ENCODE measurements at places on chromosomes 11 and 22. TPM values are rescaled to one million over a fixed set of nuclear protein-coding genes. Genes with fewer than 3 reads are reported as not detected.

- no peak for DNase-seq
These were observed 37.3 kb upstream of the TECTA start for GRCh38 chr11:121063728-121064127.

- no peak for DNase-seq
These were observed 148.5 kb upstream of the SESN3 start for GRCh38 chr11:95379479-95379878.

Gene MYEOV
- polyA plus RNA-seq = 3.6 TPM

- no peak for DNase-seq
These were observed at the start of gene OR51B5 for GRCh38 chr11:5343474-5344335. Gene OR51B5 (minus strand): TSS chr11:5343524. CDS start chr11:5343524, 0 bp downstream.

Gene TTLL1
- polyA plus RNA-seq = 19.2 TPM

Gene LRRC32
- 0.70 TPM for polyA plus RNA-seq

DNA sequence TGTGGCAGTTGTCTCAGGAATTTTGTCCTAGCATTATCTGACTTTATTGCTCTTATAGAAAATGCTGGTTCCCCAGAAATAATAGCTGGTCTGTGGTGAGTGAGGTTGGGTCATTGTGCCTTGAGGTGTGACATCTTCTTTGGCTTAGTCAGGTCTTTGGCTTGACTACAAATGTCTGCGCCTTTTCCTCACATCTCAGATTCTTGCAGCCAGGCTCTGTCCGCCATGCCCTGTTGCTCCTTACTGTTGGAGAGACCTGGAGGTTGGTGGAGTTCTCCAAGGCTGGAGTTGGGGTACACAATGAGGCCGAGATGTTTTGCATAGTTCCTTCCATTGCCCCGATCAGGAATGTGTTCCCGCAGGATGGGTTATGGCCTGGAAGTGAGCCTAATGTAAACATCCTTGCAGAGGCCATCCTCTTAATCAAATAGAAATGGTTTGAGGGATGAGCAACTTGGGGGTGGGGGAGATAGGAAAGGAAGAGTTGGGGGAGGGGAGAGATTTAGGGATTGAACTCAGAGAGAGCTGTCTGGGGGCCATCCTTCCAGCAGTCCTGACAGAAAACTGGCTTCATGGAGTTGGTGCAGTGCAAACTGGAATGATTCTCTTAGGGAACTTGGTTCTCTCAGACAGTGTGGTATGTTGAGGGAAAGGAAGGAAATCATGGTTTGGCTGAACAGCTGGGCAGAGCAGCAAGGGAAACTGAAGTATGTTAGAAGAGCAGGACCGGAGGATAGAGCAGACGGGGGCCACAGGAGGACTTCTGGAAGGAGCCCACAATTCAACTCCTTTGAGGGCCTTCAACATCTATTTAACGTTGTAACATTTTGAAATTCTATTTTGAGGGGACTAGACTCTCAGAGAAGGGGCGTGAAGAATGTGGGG lies 49.9 kb downstream of the ZBTB16 start:
- no peak for DNase-seq

- peak; percentile 89 for DNase-seq
These were observed 6.0 kb downstream of the RNF169 start for GRCh38 chr11:74754507-74755252.

GRCh38 chr11:73325036-73325981 lies 17.2 kb downstream of the ARHGEF17 start:
- no peak for DNase-seq

- no peak for DNase-seq
These were observed 39.3 kb downstream of the LARGE1 start for GRCh38 chr22:33880986-33881385.

DNA sequence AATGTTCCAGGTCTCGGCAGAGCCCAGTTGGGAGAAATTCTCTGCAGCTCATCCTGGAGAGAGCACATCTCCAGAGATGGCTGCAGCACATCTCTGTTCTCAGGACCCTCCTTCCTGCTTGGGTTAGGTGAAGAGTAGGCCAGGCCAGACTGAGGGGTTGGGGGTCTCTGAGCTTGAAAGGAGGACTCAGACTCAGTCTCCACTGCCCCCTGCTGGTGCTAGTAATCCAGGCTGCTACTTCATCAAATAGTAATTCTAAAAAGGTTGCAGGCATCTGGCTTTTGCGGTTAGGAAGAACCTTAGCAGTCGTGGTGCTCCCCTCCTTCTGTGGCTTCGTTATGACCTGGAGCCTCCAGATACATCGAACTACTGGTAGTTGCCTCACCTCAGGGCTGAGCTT lies 9.7 kb downstream of the TUB start:
- no peak for DNase-seq

Gene GUCY1A2
- 0.53 TPM for polyA plus RNA-seq

Gene OR5P2
- polyA plus RNA-seq = 0.40 TPM

- no peak for DNase-seq
These were observed 437.4 kb downstream of the MIAT start for GRCh38 chr22:27094633-27095308.

Gene DRD2
- polyA plus RNA-seq = not detected

DNA sequence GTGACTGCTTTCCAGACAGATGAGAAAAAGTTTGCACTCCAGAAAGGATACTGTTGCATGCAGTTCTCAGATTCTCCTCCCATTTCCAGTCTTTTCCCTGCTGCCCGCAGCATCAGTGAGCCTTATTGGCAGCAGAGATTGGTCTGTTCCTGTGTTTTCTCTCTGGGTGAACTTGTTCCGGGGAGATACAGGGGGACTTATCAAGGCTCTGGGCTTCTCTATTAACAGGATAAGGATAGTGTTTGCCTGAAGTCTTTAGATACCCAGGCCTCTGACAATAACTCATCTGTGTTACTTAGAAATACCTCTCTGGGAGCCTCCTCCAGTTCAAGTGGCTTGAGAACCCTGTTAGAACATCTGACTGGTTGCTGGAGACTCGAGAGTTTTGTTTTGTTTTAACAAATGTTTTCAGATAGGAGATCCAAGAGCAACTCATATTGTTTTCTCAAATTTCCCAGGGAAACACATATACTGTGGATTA lies 154.7 kb downstream of the BLID start:
- no peak for DNase-seq

GRCh38 chr11:104159356-104159755 lies 4.6 kb downstream of the PDGFD start:
- DNase-seq = no peak

Gene SAA2
- polyA plus RNA-seq = 0.55 TPM

Gene SEC14L6
- 0.09 TPM for polyA plus RNA-seq

DNA sequence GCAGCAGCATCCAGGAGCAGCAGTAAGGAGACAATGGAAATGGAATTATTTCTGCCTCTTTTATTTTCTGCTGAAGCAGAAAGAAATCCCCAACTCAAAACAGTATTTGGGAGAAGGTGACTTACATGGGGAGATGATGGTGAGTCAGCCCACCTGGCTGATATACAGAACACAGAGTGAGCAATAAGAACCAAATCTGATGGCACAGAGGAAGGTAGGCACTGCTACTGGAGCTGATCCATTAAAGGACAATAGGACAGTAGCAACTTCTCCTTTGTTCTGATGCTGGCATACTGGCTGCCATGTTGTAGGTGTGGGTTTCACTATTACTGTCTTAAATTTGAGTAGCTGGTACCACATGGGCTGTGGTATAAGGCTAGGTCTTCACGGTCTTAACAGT lies 45.2 kb downstream of the CLPB start:
- DNase-seq = no peak

Gene UCP3
- 0.77 TPM for polyA plus RNA-seq

Gene MMP27
- polyA plus RNA-seq = not detected

DNA sequence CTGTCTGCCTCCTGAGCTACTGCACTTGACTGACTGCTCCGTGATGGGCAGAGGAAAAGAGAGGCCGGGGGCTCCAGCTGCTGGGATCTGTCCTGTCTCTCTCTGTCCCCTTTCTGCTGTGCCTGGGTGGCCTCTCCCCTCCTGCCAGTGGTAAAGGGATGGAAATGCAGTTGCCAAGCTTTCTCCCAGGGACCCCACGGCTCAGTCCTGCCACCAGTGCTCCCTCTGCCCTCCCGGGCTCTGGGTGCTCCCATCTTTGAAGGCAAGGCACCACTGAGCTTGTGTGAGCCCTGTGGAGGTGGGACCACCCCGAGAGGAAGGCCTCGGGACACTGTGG lies 32.0 kb downstream of the NADSYN1 start:
- DNase-seq = no peak

Gene DEFB131B
- not detected for polyA plus RNA-seq

GRCh38 chr11:95910638-95911368 lies 13.1 kb downstream of the MTMR2 start:
- no peak for DNase-seq

GRCh38 chr11:88454881-88455280 lies 117.3 kb upstream of the CTSC start:
- no peak for DNase-seq

GRCh38 chr11:103789952-103790351 lies 246.5 kb upstream of the DDI1 start:
- DNase-seq = no peak

DNA sequence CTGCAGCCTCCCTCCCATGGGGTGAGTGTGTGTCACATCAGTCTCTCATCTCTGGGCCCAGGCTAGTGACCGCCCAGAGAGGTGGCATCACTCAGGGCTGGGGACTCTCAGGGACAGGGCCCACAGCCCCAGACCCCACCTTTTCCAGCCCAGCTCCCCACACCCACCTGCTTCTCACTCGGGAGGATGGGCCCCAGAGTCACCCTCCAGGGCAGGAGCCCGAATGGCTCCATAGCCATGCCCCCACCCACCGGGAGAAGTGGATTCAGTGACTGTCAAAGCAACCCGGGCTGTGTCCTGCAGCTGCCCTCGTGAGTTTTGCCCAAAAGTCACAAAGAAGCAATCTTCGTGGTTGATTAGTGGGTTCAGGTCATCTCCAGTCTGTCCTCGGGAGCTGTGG lies 26.0 kb downstream of the PARVG start:
- no peak for DNase-seq

Gene MPZL2
- polyA plus RNA-seq = not detected

DNA sequence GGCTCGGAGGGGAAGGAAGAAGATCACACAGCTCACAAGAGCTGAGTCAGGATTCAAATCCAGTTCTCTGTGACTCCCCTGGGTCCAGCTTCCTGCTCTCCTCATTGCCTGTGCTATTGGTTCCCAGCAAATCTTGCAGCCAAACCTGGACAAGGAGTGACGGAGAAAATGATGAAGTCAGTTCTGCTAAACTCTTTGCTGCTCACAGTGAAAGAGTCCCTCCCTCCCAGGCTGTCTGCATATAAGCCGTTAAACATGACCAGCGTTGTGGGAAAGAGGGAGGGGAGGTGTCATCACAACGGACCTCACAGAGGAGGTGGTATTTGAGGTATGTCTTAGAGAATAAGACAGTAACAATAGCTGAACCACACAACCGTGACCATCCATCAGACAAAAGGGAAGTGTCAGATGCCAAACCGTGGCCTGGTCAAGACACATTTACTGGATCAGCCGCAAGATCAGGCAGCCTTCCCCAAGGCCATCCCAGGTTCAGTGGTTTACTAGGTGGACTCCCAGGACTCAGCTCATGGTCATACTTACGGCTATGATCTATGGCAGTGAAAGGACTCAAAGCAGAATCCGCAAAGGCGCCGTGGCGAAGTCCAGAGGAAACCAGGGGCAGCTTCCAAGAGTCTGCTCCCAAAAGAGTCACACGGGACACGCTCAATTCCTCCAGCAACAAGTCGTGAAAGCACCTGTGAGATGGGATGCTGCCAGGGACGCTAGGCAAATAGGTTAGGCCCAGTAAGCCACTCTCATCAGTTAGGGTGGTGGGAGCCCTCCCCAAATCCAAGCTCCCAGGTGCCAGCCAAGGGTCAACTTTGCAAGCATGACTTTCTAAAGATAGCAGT lies 2.8 kb upstream of the CYTH4 start:
- no peak for DNase-seq

DNA sequence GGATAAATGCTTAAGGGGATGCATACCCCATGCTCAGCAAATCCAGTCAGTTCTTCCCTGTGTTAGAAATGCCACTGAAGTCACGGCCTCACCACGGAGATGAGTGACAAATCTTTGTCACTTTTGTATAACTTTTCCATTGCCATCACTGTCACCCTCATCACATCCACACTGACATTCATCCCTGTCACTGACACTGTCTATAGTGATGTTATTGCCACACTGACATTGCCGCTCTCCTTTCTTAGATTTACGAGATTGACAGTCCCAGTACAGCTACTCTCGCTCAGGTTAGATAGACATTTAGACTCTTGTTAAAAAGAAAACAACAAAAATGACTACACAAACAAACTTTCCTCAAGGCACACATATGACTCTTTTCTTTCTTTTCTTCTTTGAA lies 910.7 kb upstream of the CNTN5 start:
- no peak for DNase-seq

- no peak for DNase-seq
These were observed 43.5 kb downstream of the CD44 start for GRCh38 chr11:35182317-35182939.

DNA sequence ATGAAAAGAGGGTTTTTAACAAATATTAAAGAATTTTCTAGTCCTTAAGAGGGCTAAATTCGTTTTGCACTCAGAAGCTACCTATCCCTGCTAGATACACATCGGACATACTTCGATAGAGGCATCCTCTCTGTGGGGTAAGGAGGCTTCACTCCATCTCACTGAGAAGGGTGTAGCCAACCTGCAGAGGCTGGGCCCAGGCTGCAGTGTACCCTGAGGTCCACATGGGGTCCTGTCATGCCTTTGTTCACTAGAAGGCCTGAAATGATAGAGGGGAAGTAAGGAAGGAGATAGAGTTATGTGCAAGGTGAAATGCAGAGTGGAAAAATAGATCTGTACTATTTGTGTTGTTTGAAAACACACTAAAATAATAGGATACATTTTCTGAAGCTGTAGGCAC lies 45.6 kb downstream of the IGSF9B start:
- DNase-seq = no peak

DNA sequence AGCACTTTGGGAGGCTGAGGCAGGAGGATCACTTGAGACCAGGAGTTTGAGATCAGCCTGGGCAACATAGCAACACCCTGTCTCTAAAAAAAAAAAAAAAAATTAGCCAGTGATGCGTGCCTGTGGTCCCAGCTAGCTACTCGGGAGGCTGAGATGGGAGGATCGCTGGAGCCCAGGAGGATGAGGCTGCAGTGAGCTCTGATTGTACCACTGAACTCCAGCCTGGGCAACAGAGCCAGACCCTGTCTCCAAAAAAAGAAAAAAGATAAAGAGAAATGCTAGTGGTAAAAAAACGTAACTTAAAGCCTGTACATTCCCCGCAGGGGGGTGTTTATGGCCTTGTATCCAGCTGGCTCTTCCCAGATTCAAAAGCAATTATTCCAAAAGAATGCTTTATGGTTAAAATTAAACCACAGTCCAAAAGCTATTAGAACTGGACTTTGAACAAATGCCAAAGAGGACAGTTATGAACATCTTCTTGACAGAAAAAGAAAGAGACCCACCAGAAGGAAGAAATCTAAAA lies 16.4 kb upstream of the SNX32 start:
- no peak for DNase-seq
